ENCODE measurements at places on chromosomes 11 and 22. TPM values are rescaled to one million over a fixed set of nuclear protein-coding genes. Genes with fewer than 3 reads are reported as not detected.

GAS2 gene
- total RNA-seq = 2.5 TPM

DNA sequence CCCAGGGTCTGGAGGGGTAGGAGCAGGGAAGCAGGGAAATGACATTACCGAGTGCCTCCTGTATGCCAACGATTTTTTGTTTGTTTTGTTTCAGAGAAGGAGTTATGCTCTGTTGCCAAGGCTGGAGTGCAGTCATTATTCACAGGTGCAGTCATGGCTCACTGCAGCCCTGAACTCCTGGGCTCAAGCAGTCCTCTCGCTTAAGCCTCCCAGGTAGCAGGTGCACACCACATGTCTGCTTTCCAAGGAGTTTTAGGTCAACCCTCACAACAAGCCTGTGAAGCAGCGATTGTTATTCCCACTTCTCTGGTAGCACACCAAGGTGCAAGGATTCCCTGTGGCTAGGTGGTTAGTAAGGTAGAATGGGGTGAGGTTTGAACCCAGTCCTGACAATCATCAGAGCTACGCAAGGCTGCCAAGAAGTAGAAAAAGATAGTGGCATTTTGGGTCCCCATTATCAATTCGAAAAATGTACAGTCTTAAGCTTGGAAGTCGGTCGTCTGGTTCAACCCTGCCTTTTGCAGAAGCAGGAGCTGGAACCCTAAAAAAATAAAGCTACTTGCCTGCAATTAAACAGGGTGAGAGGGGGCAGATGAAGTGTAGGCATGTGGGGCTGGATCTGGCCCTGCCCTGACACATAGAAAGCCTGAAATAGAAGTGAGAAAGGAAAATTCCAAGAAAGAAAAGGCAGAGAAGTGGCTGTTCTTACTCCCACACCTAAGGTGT, 9.1 kb downstream of the UCP3 start:
- DNase-seq = no peak

DNA sequence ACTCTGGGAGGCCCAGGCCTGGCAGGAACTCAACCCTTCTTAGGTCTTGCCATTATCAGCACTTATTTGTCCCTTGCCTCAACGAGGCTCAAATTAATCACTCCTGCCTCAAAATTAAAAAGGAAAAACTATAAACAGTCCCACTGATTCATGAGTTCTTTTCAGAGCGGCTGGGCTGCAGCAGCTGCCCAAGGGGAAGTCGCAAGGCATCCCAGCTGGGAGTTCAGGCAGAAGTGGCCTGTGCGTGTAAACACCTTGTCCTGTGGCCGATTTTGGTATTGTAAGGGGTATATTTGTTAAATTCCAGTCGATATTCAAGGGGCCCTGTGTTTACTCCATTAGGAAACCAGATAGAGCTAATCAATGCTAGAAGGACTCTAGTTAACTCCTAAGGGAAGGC, 213.9 kb upstream of the CADM1 start:
- no peak for DNase-seq

DNA sequence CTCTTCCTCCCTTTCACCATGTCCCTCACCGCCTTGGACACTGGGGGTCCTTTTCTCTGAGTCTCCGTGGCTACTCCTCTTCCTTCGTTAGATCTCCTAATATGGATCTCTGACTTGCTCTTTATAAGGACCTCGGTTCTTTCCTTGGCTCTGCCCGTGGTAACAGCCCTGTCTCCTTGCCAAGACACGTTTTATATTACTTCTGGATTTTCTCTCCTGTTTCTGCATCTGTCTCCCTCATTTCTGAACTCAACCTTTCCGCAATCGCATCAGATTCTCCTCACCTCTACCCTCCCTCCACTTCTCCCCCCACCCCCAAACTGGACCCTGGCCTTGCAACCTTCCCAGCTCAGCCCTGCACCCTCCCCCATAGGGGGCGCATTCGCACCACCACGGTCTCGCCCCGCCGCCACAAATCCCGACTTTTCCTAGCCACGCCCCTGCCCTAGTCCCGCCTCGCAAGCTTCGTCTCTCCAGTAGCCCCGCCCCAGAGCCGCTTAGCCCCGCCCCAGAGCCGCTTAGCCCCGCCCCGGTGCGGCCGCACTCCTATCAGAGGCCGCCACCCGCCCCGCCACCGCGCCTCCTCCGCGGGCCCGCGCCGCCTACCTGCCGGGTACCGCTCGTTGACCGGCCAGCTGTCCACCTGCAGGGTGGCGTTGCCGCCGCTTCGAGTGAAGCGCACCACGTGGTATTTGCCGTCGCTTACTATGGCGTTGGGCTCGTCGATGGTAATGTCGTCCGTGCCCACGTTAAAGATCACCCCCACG, 39.0 kb downstream of the SLC22A12 start:
- no peak for DNase-seq
